ENCODE measurements at places on chromosomes 4 and X. TPM values are rescaled to one million over a fixed set of nuclear protein-coding genes. Genes with fewer than 3 reads are reported as not detected.

TMPRSS11B gene
- not detected for total RNA-seq

TCEAL6 gene
- total RNA-seq: not detected

CENPE gene
- total RNA-seq: 19.8 TPM

ZNF330 gene
- 43.4 TPM for total RNA-seq
